ENCODE measurements at places on chromosomes 4 and X.

- DNase-seq, result peak; percentile 87
These were observed 43.2 kb downstream of the ZBTB49 start for GRCh38 chr4:4333265-4333706.

DNA sequence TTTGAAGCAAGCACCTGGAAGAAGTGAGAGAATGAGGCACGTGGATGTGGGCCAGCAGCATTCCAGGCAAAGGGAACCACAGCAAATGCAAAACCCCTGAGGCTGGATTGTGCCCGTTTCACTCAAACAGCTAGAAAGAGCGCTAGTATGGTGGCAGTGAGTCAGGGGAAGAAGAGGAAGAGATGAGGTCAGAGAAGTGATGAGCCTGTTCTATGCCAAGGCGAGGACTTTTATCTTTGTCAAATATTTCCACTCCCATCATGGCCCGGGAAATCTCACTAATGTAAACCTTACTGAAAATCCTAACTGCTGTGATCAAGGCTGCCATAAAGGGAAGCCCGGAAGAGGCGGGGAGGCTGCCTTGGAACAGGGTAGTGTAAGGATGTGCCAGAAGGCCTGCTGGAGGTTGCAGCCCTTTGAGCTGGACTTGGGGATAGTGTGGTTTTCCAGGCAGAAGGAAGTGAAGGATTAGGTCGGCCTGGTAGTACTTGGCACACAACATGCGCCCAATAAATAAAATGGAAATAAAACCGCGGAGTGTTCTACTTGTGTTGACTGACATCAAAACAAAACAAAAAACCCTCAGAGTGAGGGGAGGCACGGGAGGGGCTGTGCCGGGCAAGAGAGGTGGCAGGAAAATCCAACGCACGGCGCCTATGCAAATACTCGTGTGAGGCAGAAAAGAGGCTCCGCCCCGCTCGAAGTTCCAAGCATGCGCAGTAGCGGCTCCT, 1.2 kb upstream of the CDK16 start:
- DNase-seq, result peak; percentile 59

DNA sequence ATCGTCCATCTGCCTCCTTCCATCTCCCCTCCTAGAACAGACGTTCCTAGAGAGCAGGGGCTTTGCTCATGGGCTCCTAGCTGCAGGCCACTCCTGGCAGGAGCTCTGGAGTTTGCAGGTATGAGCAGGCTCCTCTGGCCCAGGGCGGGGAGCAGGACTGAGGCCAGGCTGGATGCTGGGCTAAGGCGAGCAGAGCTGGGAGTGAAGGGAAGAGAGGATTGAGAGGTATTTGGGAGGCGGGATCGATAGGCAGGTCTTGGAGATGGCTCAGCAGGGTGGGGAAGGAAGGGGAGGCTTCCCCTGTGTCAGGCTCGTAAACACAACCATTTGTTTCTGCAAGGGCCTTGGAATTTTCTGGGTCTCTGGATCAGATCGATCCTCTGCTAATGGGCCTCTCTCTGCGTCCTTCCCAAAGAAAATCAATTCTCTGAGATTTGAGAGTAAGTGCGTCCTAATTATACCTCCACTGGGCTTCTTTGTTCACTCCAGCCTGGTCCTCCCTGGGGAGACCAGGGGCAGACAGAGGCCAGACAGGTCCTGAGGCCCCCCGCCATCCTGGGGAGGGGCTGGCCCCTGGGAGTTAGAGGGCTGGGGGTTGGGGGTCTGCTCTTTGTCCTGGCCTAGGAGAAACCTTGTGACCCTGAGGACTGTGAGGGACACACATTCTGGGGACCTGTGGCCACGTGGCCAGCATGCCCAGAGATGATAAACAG, 94.8 kb upstream of the PSAPL1 start:
- DNase-seq, result no peak

GRCh38 chrX:118182025-118182424, 65.4 kb upstream of the KLHL13 start:
- DNase-seq, result peak; percentile 45

- peak; percentile 10 for DNase-seq
These were observed 12.5 kb upstream of the CASK start for GRCh38 chrX:41935832-41936231.

GRCh38 chrX:122771933-122772332, 412.1 kb upstream of the GRIA3 start:
- DNase-seq, result no peak

DNA sequence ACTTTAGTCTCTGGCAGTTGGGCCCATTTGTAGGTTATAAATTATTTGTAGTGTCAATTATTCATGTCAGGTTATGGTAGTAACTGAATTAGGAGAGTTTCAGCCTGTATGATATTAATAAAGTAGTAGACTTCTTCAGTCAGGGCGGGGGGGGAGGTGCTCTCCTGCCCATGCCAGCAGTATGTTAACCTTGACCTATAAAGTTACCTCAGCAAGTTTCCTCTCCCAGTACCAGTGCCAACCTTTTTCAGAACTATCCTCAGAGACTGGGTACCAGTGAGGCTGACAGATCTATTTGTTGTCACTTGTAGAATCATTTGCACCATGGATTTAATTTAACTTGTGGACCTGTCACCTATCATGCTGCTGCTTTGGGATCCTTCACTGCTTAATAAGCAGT, 88.0 kb downstream of the PRRG1 start:
- DNase-seq, result no peak

DNA sequence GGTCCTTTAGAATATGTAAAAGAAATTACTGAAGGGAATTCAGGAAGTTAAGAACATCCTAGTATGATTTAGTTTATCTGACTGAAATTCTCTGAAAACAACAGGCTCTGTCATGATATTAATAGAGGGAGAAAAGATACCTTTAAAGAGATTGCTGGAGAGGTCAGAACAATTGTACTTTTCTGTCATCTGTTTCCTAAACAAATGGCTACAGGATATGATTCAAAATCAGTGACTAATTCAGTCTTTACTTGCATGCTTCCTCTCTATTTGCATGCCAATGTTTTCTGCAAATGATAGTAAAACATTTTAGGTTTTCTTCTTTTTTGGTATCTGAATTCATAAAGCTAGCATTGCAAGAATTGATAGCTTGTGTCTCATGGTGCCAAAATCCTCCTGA, 616.7 kb upstream of the PCDH7 start:
- DNase-seq, result peak; percentile 10

- DNase-seq, result no peak
These were observed 14.3 kb downstream of the SMARCAD1 start for GRCh38 chr4:94221916-94222315.

DNA sequence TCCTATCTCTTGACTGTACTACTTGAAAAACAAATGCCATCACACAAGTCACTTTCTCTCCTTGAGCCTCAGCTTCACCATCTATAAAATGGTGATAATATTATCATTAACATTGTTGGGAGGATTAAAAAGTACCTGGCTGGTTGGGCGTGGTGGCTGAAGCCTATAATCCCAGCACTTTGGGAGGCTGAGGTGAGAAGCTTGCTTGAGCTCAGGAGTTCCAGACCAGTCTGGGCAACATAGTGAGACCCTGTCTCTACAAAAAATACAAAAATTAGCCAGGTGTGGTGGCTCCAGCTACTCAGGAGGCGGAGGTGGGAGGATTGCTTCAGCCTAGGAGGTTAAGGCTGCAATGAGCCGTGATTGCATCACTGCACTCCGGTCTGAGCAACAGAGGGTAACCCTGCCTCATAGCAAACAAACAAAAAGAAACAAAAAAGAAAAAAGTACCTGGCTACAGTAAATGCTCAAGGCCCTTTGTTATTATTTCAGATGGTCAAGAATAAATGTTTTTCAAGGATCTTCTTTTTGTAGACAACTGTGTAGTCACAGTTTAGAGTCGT, 120.3 kb downstream of the CHRNA9 start:
- no peak for DNase-seq

- no peak for DNase-seq
These were observed 2.9 kb upstream of the BGN start for GRCh38 chrX:153491918-153492317.

DNA sequence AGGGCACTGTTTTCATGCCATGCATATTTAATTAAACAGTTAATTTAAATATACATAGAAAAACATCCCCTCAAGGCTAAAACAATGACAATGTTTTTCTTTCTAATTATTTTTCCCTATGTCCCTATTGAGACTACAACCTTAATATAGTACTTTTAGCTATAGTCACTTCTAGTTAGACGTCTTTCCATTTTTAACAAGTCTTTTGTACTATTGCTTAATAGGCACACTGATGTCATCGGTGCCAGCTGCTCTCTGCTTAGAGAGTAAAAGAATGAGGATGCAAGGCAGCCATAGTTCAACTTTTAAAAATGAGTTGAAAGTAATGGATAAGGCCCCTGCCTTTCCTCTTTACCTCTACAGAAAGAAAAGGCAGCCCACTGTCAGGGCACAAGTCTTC, 191.1 kb downstream of the KCTD8 start:
- DNase-seq, result peak; percentile 16

DNA sequence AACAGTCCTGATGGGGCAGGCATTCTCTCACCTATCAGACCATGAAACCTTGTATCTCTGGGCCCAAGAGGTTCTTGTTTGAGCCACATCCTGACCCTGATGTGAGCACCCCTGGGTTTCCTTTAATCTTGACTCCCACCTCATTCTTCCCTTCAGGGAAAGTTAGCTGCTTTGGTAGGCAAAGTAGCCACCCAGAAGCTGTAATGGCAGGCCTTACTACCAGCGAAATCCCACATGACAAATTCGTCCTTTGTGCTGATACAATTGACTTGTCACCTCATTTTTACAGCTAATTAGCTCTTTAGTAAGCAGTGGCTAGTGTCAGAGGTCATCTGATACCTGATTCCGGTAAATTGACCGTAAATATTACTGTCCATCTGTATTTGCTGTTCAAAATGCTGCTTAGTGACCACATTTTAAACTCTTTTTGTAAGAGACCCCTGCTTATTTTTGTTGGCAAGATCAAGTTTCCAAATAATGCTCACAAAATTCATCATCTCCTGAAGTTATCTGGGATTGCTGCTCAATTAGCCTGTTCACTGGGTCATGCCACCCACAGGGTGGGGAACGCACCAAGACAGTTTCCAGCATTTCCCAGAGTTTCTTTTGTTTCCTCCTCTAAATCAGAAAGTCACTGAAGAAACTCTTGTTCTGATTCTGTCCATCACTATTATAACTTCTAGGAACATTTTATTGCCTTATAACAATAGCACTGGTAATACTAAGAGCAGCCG, 329.7 kb downstream of the GPAT3 start:
- peak; percentile 16 for DNase-seq

GRCh38 chr4:138961129-138961528, 54.5 kb upstream of the NOCT start:
- no peak for DNase-seq

DNA sequence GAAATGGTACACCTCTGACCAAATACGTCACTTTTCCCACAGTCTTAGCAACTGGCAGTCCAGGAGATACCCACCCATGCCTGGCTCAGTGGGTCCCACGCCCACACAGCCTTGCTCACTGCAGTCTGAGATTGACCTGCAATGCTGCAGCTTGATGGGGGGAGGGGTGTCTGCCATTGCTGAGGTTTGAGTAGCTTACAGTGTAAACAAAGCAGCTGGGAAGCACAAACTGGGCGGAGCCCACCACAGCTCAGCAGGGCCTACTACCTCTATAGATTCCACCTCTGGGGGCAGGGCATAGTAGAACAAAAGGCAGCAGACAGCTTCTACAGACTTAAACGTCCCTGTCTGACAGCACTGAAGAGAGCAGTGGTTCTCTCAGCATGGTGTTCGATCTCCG, 52.7 kb downstream of the AMER1 start:
- no peak for DNase-seq

- no peak for DNase-seq
These were observed 27.8 kb downstream of the RASL11B start for GRCh38 chr4:52889778-52890520.

GRCh38 chr4:4446434-4446833, 59.5 kb downstream of the NSG1 start:
- peak; percentile 48 for DNase-seq
